ENCODE measurements at places on chromosomes 3 and 15.

- DNase-seq = no peak
These were observed 47.3 kb downstream of the AMOTL2 start for GRCh38 chr3:134326760-134327593.

DNA sequence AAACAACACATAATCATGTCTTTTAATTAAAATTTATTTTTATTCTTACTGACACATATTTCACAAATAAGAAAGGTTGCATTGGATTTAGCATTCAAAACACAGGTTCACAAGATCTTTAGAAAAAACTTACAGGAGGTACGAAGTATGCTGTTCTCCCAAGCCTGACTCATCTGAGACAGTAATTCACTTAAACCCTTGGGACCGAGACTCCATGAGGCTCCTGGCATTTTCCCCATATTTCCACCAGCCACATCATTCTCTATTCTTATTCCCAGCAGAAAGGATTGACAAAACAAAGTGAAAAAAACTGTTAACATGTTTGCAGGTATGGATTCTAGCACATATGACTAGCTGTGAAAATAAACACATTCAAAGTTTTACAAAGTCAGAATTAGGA, 52.6 kb downstream of the CNTN3 start:
- no peak for DNase-seq

- DNase-seq = no peak
These were observed 140.9 kb downstream of the FOXP1 start for GRCh38 chr3:71442652-71443042.

- DNase-seq = no peak
These were observed 166.2 kb upstream of the TBC1D5 start for GRCh38 chr3:17908399-17909191.

DNA sequence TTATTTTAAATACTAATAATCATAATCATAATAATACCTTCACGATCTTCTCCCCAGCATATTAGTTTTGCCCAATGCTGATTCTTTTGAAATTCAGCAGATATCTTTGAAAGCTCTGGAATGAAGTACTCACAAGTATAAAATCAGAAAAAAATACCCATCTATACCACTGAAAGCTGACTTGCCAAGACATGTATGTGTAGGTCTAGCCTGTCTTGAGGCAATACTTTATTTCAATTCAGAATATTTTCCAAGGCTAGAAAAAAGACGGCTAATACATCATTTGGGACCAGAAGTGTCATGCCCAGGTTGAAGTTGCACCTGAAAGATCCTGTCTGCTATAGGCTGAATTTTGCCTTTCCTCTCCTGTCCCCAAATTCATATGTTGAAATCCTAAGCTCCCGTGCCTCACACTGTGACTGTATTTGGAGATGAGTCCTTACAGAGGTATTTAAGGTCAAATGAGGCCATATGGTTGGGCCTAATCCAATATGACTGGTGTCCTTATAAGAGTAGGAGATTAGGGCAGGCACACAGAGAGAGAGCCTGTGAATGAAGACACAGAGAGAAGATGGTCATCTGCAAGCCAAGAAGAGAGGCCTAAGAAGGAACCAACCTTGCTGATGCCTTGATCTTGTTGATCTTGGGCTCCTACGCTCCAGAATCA, 255.9 kb upstream of the CMC1 start:
- DNase-seq = no peak

GRCh38 chr15:81896356-81896755, 149.5 kb downstream of the MEX3B start:
- no peak for DNase-seq

DNA sequence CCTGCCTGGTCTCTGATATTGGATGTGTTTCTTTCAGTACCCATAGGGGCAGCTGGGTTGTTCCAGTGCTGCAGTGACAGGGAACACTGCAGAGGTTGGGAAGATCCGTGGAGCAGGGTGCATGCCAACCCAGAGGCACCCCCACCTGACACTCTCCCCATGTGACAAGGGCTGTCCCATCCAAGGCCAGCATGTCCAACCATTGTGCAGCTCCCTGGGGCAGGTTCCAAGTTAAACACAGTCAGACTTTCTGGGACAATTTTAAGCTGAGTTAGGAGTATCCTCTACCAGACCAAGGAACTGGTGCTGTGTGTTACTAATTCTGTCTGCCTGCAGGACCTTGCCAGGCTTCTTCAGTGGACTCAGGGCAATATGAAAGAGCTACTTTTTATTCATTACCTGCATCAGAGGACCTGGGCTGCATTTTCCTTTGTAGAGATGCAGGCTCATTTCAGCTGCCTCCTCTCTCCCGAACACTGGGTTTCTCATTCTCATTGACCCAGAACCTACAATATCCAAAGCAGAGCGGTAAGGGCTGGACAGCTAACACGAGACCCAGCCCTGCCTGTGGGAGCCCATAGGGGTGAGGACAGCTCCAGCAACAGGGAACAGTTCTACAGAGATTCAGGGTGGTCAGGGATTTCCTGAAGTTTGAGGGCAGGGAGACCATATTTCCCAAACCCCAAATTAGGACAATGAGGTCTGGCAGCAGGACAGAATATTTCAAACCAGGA, 72.7 kb downstream of the SPSB4 start:
- DNase-seq = no peak

- DNase-seq = no peak
These were observed 15.6 kb downstream of the CPA3 start for GRCh38 chr3:148880681-148881080.

DNA sequence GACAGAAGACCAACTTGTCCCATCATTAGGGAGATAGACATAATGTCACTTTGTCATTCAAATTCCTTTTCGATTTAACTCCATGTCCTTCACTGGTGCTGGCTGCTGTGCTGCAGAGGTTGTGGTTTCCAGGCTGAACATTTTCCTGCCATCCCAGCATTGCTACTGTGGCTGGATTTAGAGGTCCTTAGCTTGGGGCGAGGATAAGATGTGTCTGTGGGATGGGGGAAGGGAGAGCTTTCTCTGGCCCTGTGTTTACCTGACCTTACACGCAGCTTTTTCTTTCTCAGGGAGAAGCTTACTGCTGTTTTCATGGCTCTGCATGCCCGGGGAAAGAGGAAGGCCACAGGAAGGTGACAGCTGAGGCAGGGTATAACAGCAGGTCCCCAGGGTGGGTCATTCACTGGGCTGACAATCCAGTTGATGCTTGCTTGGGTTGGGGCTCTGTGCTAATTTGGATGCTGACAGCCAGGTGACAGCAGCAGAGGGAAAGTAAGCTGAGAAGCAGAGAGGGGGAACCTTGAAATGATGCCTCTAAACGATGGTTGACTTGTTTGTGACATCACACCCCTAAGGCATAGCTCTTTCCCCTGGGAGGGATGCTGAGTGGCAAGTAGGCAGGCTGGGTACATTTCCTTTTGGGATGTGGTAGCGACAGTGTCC, 326.9 kb upstream of the CTNNB1 start:
- no peak for DNase-seq

DNA sequence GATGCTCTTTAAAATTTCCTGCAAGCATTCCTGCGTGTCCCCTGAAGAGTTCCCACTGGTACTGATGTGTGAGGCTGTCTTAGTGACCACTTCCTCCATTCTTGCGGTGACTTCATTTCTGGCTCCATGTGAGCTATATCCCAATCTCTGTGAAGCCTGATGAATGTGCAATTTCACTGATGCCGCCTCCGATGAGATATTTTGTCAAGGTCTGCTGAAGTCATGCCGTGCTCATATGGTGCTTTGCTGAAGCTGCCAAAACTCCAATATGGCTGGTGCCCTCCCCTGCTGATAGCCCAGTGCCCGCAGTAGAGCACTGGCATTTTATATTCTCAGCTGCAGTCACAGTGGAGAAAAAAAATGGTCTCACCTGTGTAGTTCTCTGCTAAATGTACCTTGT, 271.5 kb downstream of the EFHB start:
- no peak for DNase-seq

GRCh38 chr3:14837878-14838258, 19.1 kb downstream of the FGD5 start:
- no peak for DNase-seq

GRCh38 chr15:100931143-100931890, 12.2 kb downstream of the LRRK1 start:
- no peak for DNase-seq

DNA sequence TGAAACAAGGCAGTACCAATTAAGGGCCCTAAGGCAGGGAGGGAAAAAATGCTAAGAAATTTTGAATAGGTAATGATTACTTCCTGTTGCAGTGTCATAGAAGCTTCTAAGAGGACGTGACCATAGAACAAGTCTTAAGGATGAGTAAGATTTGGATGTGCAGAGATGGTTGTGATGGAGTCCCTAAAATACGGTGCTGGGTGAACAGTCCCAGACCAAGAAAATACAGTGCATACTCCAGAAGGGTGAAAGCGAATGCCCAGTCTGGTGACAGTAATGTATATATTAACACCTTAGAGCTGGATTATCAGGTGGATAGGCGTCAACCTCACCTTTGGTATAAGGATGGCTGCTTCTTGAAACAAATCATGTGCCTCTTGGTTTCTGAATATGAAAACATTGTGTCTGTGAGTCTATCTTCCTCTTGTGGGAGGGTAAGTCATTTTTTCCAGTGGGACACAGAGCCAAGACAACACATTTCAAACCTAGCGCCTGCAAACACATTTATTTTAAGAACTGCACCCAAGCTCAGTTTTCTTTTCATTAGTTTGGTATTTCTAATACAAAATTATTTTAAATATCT, 101.2 kb upstream of the TP63 start:
- DNase-seq = no peak

DNA sequence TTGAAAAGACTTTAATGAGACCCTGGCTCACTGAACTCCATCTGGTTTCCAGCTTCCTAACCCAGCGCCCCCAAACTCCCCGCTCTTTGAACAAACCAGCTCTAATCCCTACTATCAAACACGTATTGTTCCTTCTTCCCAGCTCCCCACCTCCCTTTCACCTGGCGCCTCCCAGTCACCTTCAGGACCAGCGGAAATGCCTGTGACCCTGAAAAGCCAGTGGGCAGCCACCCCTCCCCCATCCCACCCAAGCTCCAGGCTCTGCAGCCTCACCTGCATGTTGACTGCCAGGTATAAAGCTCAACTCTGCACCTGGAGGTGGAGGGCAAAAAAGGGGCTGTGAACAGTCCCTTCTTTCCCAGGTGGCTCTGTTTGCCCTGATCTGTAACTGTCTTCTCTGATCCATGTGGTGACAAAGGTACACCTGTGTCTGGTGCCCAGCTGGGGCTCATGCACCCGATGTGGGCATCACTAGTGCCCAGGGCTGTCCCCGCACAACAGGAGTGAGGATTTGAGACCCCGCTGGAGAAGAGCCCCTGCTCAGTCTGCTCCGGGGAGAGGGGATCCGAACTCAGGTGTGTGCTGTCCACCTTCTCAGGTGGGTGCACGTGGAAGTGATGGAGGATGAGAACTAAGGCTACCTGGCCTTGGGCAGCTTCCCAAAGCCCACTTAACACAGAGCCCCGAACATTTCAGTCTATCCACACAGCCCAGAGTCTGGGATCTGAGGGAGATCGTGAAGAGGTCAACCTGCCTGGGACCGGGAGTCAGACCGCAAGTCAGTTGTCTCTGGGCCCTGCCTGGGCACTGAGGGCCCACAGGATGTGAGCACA, 128.9 kb downstream of the NSMCE3 start:
- DNase-seq = no peak

DNA sequence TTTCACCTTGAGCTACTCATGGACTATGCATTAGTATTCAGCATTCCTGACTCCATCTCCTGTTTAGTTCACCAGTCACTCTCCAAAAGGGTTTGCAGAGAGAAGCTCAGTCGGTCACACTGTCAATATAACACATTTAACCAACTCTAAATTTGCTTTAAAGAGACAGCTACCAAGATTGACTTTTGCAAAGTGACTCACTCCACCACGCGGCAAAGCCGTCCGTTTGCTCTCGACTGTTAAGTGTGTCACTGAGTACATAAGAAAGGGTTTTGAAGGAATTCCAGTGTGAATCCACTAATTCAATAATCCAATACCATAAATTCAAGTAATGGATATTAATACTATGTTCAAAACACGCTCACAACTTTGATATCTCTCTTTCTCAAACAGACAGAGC, 1006.7 kb upstream of the NR2F2 start:
- no peak for DNase-seq

DNA sequence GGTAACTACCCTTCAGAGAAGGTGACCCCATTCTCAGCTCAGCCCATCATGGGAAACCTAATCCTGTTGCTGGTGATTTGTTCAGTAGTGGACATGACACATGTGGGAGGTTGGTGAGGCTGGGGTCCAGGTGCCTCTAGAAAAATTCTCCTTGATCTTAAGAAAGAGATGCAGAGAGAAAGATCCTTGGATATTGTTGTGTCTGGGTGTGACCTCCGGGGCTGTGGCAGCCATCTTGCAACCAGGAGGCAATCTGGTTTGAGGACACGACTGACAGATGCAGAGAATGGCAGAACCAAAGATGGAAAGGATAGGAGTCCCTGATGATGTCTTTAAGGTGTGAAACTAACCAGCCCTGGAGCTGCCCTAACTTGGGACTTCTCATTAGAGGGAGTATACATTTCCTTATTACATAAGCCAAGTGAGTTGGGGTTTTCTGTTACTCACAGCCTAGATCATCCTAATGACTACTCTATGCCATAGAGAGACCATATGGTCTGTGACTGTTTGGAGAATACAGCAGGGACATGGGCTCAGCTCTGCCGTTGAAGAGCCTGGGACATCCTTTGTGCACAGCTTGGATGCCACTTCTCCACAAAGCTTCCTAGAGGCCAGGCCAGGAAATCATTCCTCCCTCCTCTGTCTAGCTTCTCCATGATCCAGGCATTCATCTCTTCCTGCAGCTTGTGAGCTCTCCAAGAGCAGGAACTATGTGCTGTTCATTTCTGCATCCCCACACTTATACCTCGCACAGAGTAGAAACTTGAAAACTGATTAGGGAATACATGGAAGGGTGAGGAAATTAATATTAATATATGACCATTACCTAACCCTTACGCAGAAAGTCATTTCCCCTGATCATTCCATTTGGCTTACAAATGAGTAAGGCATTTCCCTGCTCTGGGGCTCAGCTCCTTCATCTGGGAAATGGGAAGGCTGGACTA, 45.9 kb downstream of the HRH1 start:
- no peak for DNase-seq

DNA sequence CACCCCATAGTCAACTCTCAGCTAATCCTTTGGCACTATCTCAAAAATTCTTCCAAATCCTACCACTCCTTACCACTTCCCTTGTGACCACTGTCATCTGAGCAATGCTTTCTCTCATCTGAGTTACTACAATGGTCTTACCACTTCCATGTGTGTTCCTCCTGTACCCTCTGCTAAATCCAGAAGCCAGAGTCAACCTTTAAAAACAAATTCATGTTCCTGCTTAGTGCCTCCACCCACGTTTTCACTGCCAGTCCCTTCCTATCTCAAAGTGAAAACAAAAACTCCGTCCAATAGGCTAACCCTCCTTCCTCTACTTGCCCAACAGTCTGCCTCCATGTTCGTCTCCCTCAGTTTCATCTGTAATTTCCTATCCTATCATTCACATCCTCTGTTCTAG, 109.0 kb downstream of the ADAMTS9 start:
- no peak for DNase-seq
